ENCODE measurements at places on chromosomes 16 and 17.

DNA sequence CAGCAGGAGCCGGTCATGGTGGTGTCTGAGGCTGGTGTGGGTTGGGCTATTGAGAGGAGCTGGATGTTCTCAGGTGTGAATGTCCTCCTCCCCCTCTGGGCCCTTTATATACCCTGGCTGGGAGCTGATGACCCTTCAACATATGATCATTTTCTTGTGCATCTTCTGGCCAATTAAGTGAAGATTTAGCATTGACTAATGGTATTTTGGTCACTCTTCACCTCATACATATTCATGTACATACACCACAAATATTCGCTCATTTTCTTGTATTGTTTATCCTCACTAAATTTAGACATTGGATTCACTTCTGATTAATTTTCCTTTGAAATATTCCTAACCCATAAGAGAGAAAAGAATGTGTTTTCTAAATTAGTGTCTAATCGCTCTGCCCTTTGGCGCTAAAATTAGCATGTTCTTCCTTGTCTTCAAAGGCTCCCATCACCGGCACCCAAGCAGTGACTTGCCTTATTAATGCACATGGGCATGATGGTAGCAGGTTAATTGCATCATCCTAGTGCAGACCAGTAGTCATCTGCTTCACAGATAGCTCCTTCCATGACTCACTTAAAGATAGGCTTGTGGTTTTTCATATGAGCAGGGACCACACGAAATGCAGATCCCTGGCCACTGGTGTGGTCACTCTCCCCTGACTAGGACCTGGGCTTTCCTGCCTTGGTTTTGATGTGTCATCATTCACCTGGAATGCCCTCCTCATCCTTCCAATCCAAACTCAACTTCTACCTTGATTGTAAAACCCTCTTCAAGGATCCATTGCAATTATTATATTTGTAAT is at the start of gene KRTAP2-4:
KRTAP2-4 (minus strand) TSS at position 51 of the 796 bp plus-strand sequence; CDS start at position 17, 34 bp downstream.
- DNase-seq, result no peak

- DNase-seq, result no peak
These were observed 19.8 kb downstream of the SMTNL2 start for GRCh38 chr17:4604111-4604644.

GRCh38 chr16:58456193-58456592 is 43.8 kb upstream of the NDRG4 start:
- DNase-seq, result no peak

- DNase-seq, result peak; percentile 4
These were observed 25.9 kb upstream of the APOH start for GRCh38 chr17:66255112-66255511.

- no peak for DNase-seq
These were observed 480.2 kb downstream of the HS3ST3B1 start for GRCh38 chr17:14781123-14781522.

DNA sequence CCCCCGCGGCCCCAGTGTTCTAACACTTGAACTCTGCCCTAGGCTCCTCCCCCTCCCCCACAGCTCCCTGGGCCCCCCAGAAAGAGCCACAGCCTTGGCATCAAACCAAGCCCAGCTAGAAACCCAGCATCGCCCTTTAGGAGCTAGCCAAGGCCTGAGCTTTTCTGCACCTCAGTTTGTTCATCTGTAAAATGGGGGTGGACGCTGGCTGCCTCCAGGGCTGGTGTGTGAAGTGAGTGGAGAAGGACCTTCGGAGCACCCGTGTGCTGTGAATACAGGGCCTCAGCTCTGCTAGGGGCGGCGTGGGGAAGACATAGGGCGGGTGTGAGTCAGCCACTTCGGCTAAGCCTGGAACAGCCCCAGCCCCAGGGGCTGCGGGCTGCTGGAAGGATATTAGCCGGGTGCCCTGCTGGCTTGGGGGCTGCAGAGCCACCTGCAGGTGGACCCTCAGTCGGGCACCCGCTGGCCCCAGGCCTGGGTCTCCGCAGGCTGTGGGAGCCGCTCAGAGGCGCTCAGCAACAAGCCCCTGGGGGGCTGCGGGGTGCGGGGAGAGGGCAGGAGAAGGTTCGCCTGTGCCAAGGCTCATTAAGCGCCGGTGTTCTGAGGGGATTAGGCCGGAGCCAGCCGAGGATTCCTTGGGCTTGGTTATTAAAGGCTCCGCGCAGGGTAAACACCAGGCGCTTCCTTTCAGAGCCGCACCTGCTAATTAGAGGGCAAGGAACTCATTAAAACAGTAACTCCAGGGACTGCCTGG is 217.0 kb upstream of the CIBAR2 start:
- DNase-seq, result no peak

GRCh38 chr17:30236766-30237165 is 1.3 kb upstream of the SLC6A4 start:
- no peak for DNase-seq

GRCh38 chr17:574061-574460 is 140.6 kb downstream of the VPS53 start:
- DNase-seq, result no peak

GRCh38 chr16:66944054-66944441 is 8.7 kb downstream of the CES2 start:
- no peak for DNase-seq

GRCh38 chr16:29675811-29676643 is 3.0 kb upstream of the QPRT start:
- no peak for DNase-seq

DNA sequence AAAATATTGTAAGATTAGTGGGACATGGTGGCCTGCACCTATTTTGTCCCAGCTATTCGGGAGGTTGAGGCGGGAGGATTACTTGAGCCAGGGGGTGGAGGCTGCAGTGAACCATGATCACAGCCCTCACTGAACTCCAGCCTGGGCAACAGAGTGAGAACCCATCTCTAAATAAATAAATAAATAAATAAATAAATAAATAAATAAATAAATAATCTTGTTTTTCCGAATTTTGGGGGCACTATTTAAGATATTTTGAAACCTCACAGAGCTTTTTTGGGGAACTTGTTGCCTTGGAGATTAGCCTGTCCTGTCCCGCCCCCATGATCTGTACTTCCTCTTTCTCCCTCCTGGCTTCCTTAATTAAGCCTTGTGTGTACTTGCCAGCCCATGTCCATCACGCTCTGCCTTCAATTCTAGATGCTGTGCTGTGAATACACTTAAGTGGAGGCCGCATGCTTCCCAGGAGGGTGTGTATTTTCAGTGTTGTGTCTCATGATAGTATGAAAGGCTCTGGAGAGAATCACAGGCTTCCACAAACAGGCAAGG is 4.4 kb downstream of the LGALS9 start:
- no peak for DNase-seq

DNA sequence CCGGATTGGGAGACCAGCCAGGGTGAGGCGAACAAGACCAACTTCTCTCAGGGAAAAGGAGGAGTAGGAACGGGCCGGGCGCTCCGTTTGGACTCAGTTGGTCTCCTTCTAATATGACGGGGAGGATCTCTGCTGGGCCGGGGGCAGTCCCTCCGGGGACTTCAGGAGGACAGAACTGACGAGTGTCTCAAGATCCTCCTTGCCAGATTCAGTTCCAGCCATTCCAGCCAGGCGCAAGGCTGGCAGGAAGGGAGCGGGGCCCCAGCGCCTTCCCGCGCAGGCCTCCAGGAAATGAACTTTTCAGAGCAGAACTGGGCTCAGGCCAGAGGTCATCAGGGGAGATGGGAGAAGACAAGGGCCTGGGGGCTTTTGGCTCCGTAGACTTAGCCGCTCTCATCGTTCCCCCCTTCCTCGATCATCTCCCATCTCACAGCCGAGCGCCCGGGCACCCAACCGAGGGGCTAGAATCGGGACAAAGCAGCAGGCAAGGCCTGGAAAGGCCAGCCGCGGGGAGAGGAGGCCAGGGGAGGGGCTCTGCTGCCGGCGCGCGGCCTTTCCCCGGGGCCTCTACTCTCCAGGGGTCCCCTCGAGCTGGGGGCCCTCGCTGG is 1.6 kb downstream of the ZNF423 start:
- DNase-seq, result no peak

DNA sequence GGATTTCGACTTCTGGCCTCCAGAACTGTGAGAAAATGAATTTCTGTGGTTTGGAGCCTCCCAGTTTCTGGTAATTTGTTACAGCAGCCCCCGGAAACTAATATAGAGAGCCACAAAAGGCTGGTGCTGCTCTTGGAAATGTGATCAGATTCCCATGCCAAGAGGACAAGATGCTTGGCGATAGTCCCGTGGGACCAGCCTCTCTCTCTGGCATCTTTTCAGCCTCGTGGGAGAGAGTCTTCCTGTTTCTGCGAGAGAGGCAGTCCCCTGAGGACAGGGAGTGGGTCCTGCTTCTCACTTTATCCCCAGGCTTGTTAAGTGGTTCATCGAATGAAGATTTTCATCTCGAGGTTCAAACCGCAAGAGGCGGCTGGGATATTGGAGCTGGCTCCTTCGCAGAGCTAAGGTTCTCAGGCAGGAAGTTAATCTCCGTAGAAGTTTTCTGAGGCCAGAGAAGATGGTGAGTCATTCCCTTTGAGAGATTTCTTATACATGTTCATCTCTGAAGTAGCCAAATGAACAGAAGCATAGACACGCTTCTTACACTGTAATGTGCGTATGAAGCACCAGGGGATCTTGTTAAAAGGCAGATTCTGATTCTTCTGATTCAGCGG is 211.6 kb upstream of the SDK2 start:
- DNase-seq, result no peak

Measured in activated T-helper 1 cell treated with Interleukin-2 at 50 U/mL for 16 hours (primary cell).